ENCODE measurements at places on chromosomes 3 and 15.

GRCh38 chr15:62105266-62105665 lies 38.5 kb downstream of the C2CD4A start:
- DNase-seq, result no peak

DNA sequence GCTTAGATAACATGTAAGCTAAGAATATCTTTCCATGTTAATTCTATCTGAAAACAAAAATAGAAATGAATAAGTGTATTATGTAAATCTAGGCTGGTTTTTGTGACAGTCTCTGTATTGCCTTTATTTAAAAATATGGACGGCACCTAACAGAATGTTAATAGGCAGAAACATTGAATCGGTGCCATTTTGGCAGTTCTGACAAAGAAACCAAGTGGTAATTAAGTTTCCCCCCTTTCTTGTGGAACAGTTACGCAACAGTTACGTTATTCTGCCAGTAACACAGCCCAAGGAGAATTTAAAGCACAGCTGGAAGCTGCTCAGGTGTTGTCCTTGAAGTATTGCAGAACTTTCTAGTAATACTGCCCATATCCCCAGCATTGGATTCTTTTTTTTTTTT lies 21.5 kb downstream of the LARS2 start:
- DNase-seq, result no peak

DNA sequence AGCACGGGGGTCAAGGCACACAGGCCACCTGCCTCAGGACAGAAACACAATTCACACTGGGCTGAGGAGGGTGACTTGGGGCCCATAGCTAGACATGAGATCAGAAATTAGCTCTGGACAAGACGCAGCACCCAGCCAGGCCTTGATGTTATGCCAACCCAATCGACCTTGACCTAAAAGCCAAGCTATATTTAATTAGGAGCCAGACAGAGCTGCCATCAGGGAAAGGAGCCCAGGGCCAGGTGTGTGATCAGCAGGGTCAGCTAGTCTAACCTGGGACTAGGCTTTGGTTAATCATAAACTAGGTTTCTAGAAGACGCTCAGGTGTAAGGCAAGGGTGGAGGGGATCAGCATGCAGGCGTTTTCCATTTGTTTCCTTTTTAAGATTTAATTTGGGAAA lies 23.9 kb upstream of the SLC25A36 start:
- no peak for DNase-seq

- DNase-seq, result no peak
Measured at GRCh38 chr3:126554560-126555525, 3.9 kb downstream of the C3orf22 start.

GRCh38 chr3:129492691-129493090 lies 35.7 kb upstream of the RHO start:
- no peak for DNase-seq

DNA sequence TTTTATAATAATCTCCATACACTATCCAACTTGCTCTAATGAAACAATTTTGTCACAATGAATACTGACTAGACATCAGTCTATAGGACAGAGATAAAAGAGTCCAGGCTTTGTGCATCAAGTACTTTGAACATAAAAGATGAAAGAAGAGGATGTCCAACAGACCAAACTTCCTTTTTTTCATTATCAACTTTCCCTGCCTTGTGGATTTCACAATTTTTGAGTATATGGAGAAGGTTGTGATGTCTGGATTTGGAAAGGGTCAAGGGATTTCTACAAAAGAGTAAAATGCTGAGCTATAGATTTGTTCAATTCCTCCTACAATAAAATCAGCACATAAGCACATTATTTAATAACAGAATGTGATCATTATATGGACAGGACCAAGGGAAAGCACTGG lies 25.7 kb downstream of the CD47 start:
- no peak for DNase-seq

DNA sequence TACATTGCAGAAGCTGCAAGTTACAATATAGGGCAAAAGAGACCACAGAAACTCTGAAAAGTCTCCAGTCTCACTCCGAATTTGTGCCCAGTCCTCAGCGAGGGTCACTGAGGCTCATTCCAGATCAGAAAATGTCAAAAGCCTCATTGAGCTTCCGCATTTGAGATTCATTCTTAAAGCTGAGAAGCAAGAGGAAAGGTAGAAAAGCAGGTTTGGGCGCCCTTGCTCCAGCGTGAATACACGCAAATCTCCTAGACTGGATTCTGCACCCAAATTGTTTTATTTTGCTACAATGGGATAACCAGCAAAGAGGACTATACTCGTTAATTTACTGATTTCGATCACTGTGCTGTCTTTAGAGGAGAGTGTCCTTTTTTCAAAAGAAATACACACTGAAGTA lies 212.2 kb downstream of the STT3B start:
- DNase-seq, result no peak

GRCh38 chr3:17088602-17089313 lies 204.0 kb downstream of the PLCL2 start:
- DNase-seq, result no peak

- peak; percentile 85 for DNase-seq
Measured at GRCh38 chr3:155554777-155555451, 190.0 kb downstream of the PLCH1 start.

DNA sequence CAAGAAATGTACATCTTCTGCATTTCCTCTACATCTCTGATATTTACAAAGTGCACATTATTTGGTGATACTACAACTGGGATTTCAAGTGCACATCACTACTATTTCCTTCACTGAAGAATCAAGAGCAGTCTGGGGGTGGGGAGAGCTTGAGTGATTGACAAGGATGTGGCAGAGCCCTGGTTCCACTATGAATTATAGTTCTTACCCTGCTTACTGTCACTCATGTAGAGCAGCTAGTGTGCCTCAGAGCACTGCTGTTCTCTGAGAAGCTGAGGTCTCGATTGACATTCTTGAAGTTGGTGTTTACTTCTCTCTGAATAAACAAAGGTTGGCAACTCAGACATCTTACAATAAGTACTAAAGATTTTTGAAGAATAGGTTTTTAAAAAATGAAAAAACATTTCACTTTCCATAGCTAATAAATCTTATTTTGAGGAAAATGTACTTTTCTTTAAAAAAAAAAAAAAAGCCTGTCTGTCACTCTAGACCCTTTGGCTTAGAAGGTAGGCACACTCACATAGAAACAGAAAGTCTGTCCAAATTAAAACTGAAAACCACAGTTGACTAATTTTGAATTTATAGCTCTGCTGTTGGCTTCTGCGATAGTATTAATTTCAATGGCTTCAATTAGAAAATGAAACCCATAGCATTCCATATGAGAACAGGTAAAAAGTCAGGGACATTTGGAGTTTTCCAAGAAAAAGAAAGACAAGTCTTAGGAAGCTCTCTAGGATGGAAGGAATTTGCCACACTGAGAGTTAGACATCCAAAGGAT lies 5.6 kb downstream of the GREM1 start:
- DNase-seq, result no peak

GRCh38 chr15:77808075-77808474 lies 175.4 kb upstream of the LINGO1 start:
- DNase-seq, result no peak

GRCh38 chr3:195204360-195205163 lies 66.4 kb downstream of the XXYLT1 start:
- no peak for DNase-seq

- no peak for DNase-seq
Measured at GRCh38 chr15:78414621-78415250, 23.3 kb upstream of the IREB2 start.

GRCh38 chr3:33240261-33240660 lies 21.7 kb upstream of the SUSD5 start:
- DNase-seq, result no peak

DNA sequence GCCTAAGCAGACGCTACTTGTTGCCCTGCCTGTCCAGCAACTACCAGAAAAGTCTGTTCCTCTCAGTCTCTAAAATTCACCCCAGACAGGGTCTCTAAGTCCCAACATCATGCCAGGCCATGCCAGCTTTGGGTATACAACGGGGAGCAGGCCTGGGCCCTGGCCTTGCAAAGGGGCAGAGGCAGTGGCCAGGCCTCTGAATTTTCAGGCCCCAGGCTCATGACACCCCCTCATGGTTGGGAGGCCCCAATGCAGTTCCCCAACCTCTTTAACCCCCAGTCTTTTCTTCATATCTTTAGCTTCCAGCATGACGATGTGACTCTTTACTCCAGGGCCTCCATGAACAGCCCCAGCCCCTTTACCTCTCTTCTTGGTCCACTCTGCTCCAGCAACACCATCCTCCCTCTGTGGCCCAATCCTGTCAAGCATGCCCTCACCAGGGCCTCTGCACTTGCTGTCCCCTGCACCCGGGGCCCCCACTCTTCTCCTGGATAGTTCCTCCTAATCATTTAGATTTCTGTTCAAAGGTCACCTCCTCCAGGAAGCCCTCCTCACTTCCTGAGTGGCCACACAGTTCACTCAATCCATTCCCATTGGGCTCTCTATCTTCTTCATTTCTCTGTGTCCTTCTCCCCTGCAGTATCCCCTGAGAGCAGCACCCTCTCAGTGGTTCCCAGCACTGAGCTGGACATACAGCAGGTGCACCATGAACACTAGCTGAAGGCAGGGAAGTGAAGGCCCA lies 4.8 kb downstream of the IQSEC1 start:
- no peak for DNase-seq

- DNase-seq, result no peak
Measured at GRCh38 chr3:175336406-175337133, 477.4 kb downstream of the NAALADL2 start.

GRCh38 chr3:176430244-176431037 lies 766.8 kb downstream of the TBL1XR1 start:
- peak; percentile 5 for DNase-seq

GRCh38 chr3:82355228-82355627 lies 593.8 kb upstream of the GBE1 start:
- DNase-seq, result no peak

DNA sequence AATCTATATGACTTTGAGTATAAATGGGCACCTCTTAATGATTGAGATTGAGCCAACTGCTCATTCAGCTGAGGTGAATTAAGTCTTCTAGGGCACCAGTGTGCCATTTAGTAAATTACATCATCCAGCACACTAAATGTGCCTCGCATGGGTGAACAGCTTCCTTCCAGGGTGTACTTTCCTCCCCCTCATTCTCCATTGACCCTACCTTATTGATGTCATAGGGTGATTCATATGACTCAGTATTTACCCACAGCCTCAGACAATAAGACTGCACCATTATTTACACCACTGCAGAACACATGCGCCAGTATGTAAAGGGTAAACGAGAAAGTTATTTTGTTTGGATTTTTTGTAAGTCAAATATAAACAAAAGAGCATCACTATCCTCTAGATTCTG lies 185.2 kb upstream of the ARL6 start:
- DNase-seq, result no peak

DNA sequence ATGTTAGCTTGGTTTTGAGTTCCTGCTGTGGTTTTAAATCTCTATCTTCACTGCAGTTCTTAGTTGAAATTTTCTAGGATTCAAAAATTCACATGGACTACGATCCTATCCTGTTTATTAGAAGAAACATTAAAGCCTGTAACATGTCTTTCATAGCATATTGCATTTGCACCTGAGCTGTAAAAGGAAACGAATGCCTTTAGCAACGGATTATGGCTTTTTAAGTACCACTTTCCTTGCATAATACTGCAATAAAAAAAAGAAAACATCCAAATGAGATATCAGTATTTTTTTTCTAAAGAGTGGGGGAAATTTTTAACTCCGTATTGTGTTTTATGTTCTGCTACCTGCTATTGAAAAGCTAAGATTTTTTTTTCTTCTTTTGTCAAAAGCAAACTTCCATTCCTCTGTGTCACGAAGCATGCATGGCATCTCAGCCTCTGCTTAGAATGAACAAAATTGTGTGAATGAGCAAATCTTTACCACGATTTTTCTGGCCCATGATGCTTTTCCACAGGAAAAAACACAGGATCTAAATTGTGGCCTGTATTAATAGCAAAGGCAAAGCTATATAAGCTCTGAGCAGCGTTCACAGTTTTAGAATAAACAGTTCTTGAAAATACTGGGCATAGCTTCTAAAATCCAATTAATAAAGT lies 110.0 kb upstream of the CDIN1 start:
- no peak for DNase-seq

DNA sequence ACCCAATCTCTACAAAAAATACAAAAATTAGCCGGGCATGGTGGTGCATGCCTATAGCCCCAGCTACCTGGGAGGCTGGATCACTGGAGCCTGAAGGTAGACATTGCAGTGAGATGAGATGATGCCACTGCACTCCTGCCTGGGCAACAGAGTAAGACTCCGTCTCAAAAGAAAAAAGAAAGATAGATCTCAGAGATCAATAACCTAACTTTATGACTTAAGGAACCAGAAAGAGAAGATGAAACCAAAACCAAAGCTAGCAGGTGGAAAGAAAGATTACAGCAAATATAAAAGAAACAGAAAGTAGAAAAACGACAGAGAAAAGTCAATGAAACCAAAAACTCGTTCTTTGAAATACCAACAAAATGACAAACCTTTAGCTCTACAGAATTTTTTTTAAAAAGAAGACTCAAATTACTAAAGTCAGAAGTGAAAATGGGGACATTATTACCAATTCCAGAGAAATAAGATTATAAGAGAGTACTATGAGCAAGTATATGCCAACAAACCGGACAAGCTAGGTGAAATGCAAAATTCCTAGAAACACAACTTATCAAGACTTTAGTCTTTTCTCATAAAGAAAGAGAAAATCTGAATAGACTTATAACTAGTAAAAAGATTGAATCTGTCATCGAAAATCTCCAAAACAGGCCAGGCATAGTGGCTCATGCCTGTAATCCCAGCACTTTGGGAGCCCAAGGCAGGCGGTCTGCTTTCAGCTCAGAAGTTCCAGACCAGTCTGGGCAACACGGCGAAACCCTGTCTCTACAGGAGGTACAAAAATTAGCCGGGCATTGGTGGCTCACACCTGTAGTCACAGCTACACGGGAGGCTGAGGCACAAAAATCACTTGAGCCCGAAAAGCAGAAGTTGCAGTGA lies 35.0 kb downstream of the ACAP2 start:
- no peak for DNase-seq

All from A549 (cell line).